ENCODE measurements at places on chromosomes 1 and 21. TPM values are rescaled to one million over a fixed set of nuclear protein-coding genes. Genes with fewer than 3 reads are reported as not detected.

PCSK9 gene
- total RNA-seq = 275 TPM

MTARC2 gene
- total RNA-seq = 4.3 TPM

APOBEC4 gene
- total RNA-seq = not detected

COL9A2 gene
- total RNA-seq = 9.1 TPM

DNA sequence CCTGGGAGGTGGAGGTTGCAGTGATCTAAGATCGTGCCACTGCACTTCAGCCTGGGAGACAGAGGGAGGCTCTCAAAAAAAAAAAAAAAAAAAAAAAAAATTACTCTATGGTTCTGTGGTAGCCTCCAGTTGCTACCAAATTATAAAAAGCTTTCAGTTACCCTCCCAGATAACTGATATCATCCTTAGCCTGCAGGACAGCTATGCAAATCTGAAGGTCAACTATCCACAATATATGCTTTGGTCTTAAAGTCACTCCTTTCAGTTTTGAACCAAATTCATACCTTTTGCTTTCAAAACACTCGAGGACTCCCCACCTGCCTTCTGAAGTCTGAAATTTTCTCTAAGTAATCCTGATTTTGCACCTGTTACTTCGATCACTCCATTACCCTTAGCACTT is 3.1 kb downstream of the MIXL1 start:
- 0 out of 2 replicates have a peak, but pooled peaks cover 11% of the 10 kb centered on the region for H3K36me3 ChIP-seq
- H3K4me1 ChIP-seq = no peaks in the 10 kb centered on the region
- no peak overlapping the region for H3K27ac ChIP-seq
- peaks cover 30% of the 10 kb centered on the region for H3K27me3 ChIP-seq
- DNase-seq = no peak

DNA sequence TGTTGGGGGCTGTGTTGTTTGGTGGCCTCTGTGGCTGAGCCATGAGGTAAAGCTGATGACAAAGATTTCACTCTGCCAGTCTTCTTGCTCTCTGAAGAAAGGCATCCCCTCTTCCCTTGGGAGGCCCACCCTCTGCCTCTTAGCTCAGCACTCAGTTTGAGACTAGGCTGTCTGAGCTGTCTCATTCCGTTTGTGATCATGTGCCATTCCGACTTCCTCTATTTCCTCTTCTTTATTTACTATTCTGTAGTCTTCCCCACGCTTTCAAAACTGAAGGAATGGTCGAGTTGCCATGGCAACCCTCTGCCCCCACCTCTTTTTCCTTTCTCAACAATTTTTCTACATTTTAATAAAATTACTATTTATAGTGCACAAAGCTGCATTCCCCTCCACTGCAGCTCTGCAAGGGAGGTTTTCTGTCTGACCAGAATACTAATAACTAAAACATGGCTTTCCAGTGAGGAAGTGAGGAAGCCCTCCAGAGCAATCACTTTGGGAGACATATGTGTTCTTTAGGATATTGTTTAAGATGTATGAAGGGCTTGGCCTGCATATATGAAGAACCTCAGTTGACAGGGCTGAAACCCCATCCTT is 30.8 kb downstream of the KCNA3 start:
- no peaks in the 10 kb centered on the region for H3K4me1 ChIP-seq
- no peak overlapping the region for H3K4me3 ChIP-seq
- no peak for DNase-seq
- no peak overlapping the region for H3K27ac ChIP-seq

DNA sequence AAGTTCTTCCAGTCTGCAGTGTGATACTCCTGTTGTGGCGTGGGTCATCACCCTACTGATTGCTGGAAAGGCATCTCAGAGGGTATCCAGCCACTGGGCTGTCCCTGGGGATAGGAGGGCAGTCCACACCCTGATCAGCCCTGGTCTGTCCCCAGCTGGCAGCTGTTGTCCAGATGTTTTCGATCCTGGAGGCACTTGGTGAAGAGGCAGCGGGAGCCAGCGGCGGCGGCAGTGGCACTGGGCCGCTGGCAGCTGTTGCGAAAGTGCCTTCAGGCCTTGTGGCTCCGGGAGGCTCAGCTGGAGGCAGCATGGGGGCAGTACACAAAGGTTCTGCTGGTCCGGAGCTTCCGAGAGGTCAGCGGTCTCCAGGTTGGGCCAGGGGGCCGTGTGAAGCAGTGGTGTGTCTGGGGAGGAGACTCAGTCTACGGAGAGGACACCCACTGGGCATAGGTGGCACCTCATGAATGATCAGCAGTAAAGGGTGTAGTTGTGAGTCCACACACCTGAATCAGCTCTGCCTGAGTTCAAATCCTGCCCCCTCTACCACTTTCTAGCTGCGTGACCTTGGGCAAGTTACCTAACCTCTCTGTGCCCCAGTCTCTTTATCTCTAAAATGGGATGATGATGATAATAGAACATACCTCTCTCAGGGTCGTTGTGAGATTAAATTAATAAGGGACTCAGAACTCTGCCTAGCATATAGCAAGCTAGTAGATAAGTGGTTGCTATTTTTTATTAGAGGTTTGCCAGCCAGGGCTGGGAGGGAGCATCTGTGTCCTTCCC is 6.1 kb downstream of the C1orf167 start:
- H3K27me3 ChIP-seq = no peaks in the 10 kb centered on the region
- H3K4me3 ChIP-seq = no peak overlapping the region
- H3K36me3 ChIP-seq = no peaks in the 10 kb centered on the region
- no peak overlapping the region for H3K27ac ChIP-seq
- H3K4me1 ChIP-seq = no peaks in the 10 kb centered on the region
- DNase-seq = no peak

DNA sequence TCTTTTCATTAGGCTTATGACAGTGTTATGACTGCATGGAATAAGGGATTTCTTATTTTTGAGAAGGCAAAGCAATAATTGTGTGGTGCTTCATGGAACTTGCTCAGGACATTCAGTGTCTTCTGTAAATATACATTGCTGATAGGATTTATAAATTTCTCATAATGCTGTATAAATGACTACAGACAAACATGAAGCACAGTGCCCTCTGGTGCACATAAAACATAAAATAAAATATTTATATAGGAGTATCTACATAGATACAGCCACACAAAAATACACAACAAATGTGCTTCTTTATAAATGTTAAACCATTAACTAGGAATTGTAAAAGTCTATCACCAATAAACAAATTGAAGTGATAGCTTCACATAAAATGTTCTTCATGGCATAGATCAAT is 24.1 kb downstream of the BRINP3 start:
- no peaks in the 10 kb centered on the region for H3K4me1 ChIP-seq
- no peaks in the 10 kb centered on the region for H3K27me3 ChIP-seq
- H3K27ac ChIP-seq = no peak overlapping the region
- no peaks in the 10 kb centered on the region for H3K36me3 ChIP-seq
- H3K4me3 ChIP-seq = no peak overlapping the region

Measured in GM23338 (cell line).